Kidney (tissue), 22 donors: ENCODE measurements at places on chromosomes 4 and X.

DNA sequence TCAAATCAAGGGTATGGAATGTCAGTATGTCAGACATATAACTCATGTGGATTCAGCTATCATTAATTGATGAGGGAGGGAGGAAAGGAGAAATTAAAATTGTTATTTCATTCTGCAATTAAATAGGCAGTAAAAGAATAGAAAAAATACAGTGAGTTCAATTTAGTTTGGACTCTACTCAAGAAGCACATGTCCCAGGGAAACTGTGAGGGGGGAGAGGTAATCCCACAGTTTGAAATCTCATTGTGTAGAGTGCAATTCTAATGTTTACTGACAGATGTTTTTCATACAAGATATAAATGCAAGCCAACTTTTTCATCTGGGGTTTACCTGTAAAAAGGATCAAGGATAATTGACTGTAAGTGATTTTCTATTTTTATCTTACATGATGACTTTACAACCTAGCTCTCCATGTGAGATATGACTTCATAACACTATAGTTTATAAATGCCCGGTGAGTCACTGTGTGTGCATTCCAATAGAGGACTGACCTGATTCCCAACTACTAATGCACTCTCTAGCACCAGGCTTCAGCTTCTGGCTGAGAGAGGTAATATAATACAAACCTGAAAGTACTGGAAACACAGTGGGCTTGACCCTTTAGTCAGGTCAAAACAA is 35.2 kb upstream of the SCD5 start:
- DNase-seq, result no peak

DNA sequence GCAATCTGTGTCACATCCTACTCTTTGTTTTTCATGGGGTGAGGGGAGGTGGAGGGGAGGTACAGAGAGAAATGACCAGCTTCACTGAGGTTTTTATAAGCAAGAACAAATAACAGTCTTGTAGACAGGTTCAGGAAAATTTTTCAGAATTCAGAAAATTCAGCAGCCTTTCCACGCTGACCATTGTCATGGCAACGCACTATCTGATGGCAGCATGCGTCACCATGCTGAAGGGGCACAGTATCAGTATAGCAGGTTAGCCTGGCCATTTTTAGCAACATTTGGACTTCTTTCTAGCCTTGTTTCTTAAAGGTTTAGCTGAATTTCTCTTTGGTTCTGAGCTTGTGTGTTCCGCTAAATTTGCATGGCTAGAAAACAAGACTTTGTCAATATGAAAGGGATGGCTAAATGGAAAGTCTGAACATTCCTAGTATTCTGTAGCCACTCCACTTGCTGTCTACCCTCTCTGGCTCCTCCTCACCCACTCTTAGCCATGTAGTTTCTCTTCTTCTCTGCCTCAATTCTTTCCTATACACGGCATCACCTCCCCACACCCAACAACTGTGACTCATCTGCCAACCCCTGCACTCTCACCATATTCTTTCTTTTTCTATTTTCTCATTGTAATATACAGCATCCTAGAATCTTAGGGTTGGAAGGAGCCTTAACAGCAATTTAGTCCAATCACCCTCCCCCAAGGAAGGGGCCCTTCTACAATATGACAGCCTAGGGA is 42.7 kb upstream of the CITED1 start:
- no peak for DNase-seq

DNA sequence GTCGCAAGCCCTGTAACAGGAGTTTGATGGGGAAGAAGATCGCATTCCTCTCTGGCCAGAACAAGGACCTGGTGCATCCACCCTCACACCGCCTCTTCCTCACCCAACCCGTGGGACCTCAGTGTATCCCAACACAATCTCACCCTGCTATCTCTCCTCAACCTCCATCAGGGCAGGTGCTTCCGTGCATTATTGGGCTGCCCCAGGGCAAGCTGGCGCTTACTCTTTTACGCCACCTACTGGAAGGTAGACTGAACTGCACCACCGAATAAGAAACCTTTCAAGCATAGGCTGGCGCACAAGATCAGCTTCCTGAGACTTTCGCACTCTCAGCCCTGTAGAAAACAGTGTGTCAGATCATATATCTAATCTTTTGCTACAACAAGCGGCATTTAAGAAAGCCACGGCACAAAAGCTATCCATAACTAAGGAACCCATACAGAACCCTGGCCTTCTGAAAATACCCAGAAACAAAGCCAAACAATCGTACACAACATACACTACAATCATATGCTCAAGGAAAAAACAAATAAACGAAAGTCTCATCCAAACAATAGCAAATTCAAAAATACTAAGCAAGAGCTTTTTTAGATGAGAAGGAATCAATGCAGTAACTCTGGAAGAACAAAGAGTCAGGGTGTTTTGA is 209.3 kb downstream of the UGT8 start:
- DNase-seq, result no peak

DNA sequence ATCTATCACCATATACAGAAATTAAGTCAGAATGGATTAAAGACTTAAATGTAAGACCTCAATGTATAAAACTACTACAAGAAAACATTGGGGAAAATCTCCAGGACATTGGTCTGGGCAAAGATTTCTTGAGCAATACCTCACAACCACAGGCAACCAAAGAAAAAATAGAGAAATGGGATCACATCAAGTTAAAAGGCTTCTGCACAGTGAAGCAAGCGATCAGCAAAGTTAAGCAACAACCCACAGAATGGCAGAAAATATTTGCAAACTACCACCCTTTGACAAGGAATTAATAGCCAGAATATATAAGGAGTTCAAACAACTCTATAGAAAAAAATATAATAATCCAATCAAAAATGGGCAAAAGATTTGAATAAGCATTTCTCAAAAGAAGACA is 236.9 kb upstream of the EMCN start:
- DNase-seq, result no peak

DNA sequence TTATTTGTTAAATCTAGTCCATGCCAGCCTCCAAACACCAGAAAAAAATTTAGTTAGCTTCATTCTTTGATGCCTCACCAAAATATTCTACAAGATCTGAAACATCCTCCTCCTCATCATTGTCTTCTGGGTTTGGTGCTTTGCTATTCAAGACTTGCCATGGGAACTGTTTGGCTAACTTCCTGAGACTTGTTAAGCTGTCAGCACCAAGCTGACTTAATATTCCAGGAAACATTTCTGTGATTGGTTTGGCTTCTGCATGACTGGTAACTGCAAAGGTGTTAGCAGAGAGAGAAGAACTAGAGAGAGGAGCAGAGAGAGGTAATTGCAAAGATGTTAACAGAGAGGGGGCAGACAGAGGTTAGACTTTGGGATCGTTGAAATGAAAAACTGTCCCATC is 101.3 kb downstream of the PALLD start:
- DNase-seq, result no peak

DNA sequence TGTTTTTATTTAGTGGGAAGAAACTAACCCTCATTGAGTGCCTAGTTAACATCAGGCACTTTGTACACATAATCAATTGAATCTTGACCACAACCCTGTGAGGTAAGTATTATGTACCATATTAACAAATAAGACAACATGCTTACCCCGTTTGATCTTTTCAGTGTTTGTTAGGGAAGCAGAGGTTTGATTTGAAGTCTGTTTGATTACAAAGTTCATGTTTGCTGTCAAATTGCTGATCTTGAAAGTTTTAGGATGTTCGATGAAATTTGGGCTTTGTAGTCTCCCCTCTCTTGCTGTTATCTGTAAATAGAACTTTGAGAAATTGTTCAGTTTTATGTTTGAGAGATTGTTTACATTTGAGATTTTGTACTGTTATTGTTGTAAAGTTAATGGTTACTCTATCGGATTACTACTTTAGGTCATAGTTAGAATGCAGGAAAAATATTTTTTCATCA is 13.4 kb upstream of the ADH4 start:
- DNase-seq, result no peak

GRCh38 chr4:6408263-6408662 is 64.2 kb downstream of the PPP2R2C start:
- DNase-seq, result no peak

DNA sequence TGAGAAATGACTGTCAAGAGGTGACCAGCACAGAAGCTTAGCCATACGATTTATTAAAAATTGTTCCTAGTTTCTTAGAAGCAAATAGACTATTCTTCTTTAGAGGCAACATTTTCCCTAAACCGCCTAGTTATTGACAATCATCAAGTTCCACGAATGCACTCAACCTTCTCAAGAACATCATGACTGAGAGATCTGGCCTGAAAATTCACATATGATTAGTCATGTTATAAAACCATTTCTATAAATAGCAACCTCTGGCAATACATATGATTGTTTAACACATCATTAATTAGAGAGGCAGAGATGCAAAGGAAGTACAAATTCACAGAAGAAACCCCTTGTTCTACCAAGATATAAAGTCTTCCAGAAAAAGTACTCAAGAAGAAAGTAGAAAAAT is 6.7 kb downstream of the NUP62CL start:
- DNase-seq, result no peak

DNA sequence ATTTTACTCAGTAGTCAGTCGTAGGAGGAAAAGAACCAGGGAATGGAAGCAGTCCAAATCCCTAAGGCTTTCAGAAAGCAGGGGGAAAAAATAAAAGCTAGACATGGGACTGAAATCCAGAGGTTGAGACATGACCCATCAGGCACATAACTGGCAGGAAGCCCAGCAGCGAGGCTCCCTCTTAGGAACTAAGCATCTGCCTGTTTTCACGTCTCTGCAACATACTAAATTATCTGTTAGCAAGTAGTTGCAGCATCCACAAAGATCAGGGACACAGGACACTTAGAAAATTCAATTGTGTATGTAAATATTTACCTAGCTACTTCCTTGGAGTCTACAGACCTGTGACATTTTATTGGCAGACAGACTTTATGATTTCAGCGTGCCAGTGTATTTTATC is 118.0 kb upstream of the EDNRA start:
- DNase-seq, result peak; percentile 44

DNA sequence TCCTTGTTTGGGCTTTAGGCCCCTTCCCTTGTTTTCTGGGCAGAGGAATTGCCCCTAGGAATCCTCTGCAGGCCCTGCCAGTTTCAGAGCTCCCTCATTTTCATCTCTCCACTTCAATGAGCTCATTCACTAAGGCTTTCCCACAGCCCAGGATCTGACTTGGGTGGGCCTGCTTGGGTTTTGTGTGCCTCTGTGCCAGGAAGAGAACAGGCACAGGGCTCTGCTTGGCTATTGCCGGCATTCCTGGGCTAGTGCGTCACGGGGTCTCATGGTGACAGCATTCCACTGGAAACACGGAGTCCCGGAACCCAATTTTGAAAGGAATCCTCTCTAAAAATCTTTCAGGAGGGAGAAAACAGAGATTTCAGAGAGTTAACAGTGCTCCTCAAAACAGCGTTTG is 150.5 kb downstream of the VCX3A start:
- no peak for DNase-seq

DNA sequence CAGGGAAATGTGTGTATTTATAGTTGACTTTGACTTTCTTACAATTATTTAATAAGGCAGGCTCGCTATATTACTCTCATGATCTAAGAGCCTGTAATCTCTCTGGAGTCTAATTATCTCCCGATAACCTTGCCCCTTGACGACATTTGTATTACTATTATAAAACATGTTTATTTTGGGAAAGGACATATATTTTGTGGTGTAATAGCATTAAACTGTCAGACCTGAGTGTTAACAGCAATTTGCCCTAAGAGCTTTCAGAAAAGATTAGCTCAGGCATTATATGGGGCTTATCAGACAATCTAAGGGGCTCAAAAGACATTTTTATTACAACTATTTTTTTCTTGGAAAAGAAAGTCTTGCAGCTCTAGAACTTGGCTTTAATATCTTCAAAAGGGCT is 427.9 kb upstream of the SLIT2 start:
- DNase-seq, result no peak

GRCh38 chrX:70089604-70090297 is 27.5 kb downstream of the OTUD6A start:
- DNase-seq, result no peak

DNA sequence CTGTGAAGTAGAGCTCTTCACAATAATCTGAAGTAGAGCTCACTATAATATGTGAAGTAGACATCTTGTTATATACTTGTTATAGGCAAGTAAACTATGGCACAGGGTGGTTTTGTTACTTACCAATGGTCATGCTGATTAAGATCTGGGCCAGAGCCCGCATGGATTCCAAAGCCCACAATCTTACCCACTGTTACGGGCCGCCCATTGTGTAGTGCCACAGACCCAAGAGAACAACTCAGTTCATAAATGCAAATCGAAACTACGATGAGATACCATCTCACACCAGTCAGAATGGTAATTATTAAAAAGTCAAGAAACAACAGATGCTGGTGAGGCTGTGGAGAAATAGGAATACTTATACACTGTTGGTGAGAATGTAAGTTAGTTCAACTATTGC is 46.9 kb upstream of the CT47C1 start:
- DNase-seq, result no peak

DNA sequence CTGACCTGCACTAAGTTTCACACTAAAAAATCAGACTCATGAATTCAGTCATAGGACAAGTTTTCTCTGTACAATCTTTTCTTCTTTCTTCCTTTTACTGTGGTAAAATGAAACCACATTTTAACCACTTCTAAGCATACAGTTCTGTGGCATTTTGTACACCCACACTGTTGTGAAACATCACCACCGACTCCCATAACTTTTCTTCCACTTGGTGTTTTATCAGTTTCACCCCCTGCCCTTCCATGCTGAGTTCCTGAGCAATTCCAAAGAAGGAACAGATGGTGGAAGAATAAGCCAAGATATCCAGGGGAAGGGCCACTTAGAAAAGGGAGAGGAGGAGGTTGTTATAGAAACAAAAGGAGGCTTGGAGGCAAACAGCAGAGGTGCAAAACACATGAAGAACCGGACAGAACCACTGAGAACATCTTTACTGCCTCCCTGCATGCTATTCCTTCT is 22.6 kb downstream of the SLC25A4 start:
- no peak for DNase-seq

DNA sequence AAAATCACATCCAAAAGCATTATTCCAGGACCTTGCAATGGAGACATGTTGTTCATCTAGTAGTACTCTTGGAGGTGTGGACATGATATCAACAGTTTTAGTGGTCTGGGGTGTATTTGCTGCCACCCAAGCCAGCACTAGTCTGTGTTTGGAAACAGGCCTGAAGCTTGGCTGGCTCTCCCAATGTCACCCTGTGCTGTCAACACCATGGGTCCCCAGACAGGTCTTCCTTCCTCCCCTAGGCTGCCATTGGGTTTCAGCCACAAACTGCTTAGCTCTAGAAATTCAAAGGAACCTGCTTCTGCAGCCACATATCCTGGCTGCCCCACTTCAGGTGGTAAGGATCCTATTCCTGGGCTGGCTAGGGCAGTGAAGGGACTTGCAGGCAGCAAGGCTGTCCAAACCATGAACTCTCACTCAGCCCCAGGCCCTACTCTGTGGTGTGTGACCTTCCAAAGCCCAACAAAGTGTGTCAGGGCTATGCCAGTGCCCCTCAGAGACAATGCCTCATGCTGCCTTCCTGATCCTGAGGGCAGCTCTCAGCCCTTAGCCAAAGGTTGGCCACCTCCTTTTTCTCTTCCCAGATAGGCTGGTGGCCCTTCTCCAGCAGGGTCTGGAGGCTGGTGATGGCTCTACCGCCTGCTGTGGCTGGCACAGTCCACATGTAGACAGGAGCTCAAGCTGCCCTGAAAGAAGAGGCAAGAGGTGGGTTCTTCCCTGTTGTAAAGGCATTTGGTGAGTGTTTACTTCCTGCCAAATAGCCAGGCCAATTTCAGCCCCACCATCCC is 18.3 kb downstream of the AMER1 start:
- no peak for DNase-seq
